Stimulated activated CD4-positive, alpha-beta T cell treated with anti-CD3 and anti-CD28 coated beads, Interleukin-1b, Interleukin-23, amount 100 ng/mL, for 24 hours (primary cell): ENCODE measurements at places on chromosomes 12 and 14.

GRCh38 chr12:109650808-109651207, 62.8 kb upstream of the FAM222A start:
- no peak for DNase-seq

- DNase-seq = no peak
These were observed 19.0 kb downstream of the NOC4L start for GRCh38 chr12:132163041-132163910.

DNA sequence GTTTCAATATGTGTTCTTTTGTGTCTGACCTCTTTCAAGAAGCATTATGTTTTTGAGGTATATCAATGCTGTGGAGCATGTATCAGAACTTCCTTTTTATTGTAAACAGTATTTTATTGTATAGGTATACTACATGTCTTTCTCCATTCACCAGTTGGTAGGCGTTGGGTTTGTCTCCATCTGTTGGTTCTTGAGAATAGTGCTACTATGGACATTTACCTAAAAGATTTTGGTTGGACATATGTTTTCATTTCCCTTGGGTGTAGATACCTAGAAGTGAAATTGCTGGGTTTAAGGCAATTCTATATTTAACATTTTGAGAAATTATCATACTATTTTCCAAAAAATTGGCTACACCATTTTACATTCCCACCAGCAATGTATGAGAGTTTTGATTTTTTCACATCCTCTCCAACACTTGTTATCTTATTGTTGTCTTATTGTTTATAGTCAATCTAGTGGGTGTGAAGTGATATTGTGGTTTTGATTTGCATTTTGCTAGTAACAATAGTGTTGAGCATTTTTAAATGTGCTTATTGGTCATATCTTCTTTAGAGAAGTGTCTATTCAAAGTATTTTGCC, 409.2 kb downstream of the IPO8 start:
- no peak for DNase-seq

GRCh38 chr12:104499668-104500332, 43.1 kb downstream of the CHST11 start:
- DNase-seq = no peak

DNA sequence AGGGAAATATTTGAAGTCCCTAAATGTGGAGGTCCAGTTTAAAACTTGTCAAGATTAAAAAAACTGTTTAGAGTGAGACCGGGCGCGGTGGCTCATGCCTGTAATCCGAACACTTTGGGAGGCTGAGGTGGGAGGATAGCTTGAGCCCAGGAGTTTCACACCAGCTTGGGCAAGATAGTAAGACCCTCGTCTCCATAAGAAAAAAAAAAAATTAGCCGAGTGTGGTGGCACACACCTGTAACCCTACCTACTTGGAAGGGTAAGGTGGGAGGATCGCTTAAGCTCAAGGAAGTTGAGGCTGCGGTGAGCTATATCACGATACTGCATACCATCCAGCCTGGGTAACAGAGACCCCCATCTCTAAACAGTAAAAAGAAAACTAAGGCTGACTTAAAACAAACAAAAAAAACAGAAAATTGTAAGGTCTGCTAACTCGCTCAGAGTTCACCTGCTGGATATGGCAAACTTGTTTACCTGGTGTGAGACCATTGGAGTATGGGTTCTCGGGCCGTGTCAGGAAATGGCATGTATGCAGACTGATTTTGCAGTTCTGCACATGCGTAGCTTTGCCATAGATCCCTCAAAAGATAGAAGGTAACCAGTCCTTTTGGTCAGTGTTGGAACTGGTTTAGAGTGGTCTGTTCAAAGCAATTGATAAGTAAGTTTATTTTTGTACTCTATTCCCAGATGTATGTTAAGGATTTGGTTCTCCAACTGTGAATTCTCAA, 2.1 kb downstream of the RNF10 start:
- DNase-seq = no peak

GRCh38 chr12:123859035-123859434, 96.9 kb downstream of the DNAH10 start:
- DNase-seq = no peak

GRCh38 chr14:80638620-80639515, 302.7 kb downstream of the CEP128 start:
- no peak for DNase-seq

DNA sequence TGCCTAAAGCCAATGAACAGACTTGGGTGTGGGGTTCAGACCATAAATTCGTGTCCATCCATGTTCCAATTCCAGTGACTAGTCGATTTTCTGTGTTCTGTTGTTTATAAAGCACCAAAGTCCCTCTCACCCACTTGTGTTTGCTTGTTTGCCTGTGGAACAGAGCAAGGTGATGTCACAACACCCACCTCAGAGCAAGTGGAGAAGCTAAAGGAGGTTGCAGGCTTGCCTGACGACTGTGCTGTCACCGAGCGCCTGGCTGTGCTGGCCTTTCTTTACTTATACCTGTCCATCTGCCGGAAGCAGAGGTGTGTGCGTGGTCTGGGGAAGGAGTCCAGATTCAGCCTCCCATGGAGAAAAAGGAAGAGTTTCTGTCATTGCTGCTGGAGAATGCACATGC, 6.0 kb downstream of the MVK start:
- no peak for DNase-seq

DNA sequence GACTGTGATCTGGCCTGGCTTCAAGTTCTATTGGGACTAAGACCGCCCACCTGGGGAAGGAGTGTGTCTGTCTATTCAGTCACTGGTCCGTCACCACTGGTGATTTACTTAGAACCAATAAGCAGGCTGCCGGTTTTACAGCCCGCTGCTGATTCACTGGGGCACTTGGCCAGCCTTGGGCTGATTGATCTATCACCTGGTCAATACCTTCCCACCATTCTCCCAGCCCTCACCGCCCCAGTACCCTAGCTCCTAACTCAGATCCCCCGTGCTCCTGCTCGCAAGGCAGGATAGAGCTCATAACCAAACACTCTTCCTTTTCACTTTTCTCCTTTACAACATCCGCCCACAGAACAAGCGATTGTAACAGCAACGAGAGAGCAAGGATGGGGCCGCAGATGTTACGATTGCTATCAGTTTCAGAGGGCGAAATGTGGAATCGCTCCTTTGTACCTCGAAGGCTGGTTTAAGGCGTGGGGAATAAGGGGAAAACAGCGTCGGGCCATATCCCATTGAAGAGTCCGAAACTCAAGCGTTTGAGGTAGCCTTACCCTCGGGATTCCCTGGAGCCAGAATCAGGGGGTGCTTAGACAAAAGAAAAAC, 672 bp downstream of the RDH11 start:
- peak; percentile 76 for DNase-seq

- no peak for DNase-seq
These were observed 236.1 kb upstream of the PLEKHG7 start for GRCh38 chr12:92466391-92467305.

- DNase-seq = no peak
These were observed 424 bp downstream of the BBOF1 start for GRCh38 chr14:74019408-74020137.

DNA sequence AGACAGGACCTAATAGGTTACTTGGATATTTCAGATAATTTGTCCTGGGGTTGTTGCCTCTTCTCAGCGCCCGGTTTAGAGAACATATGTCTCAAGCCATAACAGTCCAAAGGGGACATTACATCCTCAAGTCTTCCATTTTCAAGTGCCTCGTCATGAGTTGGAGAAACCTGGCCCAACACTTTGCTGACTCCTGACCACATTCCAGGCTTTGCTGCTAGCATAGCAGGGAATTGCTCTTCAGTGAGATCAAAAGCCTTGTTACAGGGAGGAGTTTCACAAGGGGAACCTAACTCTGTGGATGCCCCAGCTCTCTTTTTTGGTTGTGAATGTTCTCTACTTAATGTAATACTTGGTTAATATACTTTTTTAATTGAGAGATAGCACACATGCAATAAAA, 8.2 kb upstream of the MMP19 start:
- DNase-seq = no peak

DNA sequence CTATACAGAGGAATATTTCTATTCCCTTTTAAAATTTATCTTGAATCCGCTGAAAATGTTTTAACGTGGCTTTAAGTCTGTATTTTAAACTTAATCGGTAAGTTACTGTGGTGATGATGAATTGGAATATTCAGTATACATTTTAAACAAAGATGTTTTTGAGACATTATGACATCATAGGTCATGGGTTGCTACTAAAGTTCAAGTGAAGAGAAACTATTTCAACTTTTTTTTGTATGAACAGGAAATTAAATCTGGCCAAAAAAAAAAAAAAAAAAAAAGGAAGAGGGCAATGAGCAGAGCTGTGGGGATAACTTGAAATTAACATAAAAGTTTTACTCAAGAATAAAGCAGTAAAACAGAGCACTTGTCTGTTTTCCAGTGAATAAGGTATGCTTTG, 109.0 kb downstream of the PLEKHA5 start:
- DNase-seq = no peak

DNA sequence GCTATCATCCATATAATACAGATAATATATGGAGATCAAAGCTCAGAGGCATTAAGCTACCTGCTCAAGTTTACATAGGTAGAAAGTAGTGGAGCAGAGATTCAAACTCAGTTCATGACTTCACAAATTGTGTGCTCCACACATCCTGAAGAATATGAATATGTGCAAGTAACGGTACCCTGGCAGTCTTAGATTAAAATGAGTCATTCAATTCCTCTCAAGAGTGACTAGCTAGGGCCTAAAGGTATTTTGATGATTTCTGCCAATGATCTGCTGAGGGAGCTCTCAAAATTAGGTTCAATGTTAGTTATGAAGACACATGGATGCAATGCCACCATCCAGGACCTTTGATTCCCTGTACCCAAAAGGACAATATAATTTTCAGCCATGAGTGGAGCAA, 58.9 kb downstream of the GRIP1 start:
- DNase-seq = no peak

- DNase-seq = no peak
These were observed 36.4 kb upstream of the PRIMA1 start for GRCh38 chr14:93824518-93825234.

GRCh38 chr12:4745249-4745648, 25.0 kb downstream of the GALNT8 start:
- DNase-seq = no peak

- no peak for DNase-seq
These were observed 7.5 kb downstream of the CRADD start for GRCh38 chr12:93684716-93685115.

- no peak for DNase-seq
These were observed 5.9 kb upstream of the ALG10 start for GRCh38 chr12:34016361-34016760.

GRCh38 chr14:23301969-23302289, 730 bp downstream of the PPP1R3E start:
- DNase-seq = no peak

DNA sequence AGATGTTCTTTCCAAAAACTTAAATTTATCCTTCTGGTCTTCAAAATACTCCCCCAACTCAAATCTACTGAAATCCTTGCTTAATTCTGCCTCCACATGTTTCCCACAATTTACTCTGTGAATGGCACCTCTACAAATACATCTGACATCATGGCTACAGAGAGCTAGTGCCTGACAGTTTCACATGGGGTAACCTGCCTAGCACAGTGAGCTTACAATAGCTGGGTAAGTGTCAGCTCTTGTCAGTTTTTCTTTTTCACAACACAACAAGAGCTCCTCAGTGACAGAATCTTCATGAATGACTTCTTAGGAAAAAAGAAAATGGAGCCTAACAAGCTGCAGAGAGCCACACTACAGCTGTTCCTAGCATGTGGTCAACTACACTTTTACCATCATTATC, 54.4 kb downstream of the NIN start:
- no peak for DNase-seq

DNA sequence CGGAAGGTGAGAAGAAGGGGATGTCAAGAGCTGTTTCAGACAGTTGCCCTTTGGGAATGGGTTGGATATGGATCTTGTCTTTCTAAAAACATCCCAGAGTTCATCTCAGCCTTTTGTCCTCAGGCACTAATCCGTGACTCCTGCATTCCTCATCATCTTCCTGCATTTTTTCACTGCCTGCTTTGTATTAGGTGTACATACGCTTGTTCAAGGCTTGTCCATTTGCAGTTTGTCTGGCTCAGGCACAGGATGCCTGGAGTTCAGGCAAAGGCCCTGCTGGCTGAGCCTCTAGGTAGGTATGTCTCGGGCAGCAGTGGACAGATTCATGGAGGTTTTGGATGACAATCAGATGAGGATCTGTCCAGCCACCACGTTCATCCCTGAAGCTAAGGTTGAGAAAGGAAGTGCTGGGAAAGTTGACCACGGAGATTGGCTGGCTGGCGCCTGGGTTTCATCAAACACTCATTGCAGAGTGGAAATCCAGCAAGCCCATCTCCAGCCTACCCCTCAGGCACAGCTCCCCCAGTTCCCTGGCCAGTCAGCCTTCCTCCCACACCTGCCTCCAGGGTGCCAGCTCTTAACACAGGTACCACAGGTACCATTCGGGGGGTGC, 12.4 kb upstream of the TMEM106C start:
- DNase-seq = no peak

DNA sequence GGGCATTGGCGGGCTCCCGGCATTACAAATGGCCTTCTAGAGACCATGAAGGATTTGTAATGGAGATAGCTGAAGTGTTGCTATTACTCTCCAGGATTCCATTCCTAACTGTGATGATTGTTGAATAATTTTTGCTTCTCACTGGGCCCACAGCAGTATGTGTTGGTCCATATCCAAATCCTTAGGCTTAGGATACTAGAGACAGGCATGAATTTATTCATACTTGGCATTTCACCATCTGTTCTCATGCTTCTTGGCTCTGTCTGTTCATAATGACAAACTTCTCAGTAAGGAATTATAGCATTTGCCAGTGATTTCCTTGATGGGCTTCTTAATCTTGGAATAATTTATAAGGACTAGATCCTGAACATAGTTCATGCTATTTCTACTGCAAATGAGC, 832.9 kb downstream of the C12orf50 start:
- DNase-seq = no peak

- no peak for DNase-seq
These were observed 175.8 kb upstream of the GRIN2B start for GRCh38 chr12:14157088-14157747.

GRCh38 chr14:22399776-22400175, 189.2 kb downstream of the DAD1 start:
- no peak for DNase-seq
